Epithelial cell of esophagus (primary cell): ENCODE measurements at places on chromosomes 6 and 20.
A peak's percentile ranks its signal among the peaks of the same experiment; 100 is the strongest.

DNA sequence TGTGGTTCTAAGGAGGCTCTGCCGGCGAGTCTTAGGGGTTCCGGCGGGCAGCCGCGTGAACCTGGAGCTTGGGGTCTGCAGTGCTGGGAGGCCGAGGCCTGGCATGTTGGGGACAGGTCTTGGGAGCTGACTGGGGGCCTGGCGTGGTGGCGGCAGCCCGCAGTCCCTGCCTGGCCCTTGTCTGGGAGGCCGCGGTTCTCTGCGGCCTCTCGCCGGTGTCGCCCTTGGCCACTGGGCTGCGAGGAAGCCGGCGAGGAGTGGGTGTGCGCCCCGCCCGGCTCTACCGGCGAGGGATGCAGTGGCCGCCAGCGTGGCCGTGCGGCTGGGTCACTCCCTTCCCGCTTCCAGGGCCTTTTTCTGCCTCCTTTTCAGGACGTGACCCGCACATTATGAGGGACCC, 36.3 kb downstream of the IGF2R start:
- no peak for DNase-seq

DNA sequence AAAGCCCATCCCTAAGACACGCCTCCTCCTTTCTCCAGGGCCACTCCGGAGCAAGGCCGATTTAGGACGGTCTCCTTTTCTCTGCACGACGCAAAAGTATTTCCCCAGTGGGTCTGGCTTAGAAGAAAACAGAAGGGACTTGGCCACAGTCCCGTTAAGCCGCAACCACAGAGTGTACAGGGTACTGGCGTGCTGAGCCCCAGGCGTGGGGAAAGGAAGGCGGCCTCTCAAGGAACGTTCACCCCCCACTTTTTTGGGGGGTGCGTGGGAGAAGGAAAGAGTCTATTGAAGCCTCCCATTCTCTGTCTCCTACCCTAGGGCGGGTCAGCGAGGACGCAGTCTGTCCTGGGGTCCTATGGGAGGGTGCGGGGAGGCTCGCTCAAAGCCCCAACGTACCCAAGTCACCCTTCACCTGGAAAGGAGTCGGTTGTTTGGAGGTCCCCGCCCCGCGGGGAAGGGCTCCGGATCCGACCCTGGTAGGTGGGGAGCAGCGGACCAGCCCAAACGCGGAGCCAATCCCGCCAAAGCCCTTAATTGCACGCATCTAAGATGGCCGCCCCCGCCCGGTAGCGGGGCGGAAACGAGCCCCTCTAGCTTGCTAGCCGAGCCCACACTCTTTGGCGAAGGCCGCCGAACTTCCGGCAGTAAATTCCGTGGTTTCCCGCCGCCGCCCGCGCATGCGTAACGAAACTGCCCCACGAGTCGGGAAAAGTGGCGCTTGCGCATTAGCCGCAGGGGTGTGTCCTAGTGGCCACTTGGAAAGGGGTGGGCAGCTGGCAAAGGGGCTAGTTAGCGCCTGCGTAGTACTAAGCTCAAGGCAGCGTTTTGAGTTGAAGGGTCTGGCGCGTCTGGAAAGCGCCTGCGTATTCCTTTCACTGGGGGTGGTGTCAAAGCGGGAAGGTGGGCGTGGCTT, at the start of gene OARD1:
TSS of gene OARD1 (minus strand) at position 434 of the 913 bp plus-strand sequence. CDS start 722 bp downstream, outside the sequence.
- peak; percentile 99 for DNase-seq

- peak; percentile 52 for DNase-seq
These were observed 1249.0 kb upstream of the CITED2 start for GRCh38 chr6:140623498-140623897.

DNA sequence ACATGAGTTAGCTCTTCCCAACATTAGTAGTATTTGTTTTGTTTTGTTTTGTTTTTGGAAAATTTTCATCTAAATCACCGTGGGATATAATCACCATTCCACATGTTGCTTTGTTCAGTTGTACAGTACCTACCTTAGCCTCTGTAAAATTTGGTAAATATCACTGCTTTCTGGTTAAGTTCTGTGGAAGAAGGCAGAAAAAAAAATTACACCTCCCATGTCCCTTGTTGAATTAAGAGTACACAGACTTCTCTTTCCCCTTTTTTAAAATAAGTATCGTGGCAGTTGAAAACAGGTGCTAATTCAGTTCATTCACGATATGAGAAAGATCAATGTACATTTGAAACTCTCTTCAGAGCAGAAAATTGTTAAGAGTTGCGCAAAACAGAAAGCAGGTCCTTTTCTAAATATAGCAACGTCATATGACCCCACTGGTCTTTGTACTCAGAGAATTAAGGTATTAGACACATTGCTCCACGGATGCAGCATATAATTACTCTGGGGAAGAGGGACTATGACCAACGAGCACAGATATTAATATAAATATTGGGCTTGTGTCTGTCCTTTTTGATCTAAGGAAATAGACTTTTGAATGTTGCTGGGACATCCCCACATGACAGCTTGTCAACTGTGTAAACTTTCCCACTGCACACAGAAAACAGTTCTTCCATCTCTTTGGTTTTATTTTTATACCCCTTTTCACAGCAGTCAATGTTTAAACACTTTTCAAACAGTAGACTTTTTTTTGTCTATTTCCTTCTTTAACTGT, 58.6 kb upstream of the ZNF217 start:
- no peak for DNase-seq

DNA sequence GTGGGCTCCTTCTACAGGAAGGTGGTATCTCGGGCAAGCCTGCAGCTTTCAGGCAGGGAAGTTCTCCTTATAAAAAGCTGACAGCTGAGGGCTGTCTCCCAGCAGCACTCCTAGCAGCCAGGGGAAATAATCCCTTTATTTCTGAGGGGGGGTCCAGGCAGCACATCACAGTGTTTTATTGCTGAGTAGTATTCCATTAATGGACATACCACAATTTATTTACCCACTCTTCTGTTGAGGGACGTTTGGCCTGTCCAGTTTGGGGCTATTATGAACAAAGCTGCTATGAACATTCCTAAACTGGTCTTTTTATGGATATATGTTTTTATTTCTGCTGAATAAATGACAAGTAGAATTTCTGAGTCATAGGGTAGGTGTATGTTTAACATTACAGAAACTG, 20.0 kb upstream of the PHACTR2 start:
- DNase-seq, result no peak

- no peak for DNase-seq
These were observed 3.1 kb downstream of the SEMG1 start for GRCh38 chr20:45209924-45210323.

DNA sequence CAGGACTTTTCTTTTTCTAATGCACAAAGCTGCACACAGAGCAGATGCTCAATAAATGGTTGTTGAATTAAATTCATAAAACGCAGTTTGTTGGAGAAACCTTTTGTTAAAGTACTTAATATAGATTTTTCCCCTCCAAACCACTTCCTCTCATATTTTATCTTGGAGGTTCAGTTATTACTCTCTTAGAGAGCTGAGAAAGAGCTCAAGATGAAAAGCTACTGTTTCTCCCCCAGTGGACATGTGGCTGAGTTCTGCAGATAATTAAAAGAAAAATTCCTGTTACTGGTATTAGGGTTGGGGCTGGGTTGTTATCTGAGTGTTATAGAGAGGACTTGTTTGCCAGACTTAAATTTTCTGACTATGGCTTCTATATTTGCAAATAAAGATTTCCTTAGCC, 294.0 kb downstream of the TBC1D7 start:
- no peak for DNase-seq

DNA sequence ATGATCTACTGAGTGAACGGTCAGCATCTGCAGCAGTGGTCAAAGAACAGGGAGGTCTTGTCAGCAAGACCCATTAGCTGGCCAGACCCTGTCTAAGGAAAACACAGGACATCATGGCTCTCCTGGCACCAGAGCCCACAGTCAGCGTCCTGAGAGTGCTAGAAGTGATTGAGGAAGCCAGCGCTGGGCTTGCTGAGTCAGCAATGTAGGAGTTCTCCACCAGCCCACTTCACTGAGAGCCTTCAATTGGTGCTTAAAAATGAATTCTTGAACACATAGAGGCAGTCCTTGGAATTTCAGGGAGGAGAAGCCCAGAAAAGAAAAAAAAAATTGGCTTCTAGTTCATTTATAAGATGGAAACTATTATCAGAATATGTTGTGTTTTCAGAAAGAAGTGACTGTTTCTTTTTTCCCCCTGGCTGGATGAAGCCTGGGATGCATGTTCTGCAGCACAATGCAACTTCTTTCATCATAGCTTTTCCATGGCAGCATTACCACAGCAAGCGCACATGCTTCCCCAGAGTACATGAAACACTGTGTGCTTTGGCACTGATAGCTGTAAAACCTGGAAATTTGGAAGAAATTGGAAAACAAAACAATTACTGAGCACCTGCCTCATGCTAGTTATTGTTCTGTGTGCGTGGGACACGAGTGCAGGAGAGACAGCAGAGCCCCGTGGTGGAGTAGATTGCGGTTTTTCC, 899.9 kb downstream of the C6orf118 start:
- no peak for DNase-seq

DNA sequence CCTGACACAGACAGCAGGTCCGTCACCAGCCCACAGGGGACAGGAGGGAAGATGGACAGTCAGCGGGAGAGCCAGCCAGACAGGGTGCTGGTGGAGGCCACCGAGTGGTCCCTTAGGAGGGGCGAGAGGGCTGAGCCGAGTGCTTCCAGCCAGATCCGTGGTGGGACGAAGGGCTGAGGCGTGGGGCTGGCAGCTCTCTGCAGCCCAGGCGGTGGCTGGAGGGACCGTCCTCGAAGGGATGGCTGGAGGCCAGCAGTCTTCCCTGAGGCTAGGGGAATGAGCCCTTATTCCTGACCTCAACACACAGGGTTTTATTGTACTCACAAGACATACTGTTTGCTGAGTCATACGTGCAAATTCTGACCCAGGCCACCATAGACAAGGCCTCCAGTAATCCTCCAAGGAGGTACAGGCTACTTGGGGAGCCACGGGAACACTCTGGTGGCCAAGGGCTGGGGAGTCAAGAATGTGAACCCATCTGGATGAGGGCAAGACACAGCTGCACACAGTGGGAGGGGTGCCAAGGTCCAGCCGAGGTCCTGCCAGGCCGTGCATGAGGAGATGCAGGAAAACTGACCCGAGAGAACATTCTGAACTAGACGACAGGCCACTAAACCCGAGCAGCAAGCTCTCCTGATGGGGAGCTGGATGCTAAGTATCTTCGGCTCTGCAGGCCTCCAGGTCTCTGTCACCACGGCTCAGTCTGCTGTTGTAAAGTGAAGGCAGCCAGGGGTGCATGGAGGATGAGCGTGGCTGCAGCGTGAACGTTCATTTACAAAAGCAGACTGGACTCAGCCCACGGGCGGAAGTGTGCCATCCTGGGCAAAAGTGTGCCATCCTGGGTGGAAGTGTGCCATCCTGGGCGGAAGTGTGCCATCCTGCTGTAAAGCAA, 242.5 kb downstream of the TTLL2 start:
- DNase-seq, result no peak

- peak; percentile 58 for DNase-seq
These were observed 150.2 kb downstream of the LRFN2 start for GRCh38 chr6:40436685-40437604.
